ENCODE measurements at places on chromosomes 3 and 15.

DNA sequence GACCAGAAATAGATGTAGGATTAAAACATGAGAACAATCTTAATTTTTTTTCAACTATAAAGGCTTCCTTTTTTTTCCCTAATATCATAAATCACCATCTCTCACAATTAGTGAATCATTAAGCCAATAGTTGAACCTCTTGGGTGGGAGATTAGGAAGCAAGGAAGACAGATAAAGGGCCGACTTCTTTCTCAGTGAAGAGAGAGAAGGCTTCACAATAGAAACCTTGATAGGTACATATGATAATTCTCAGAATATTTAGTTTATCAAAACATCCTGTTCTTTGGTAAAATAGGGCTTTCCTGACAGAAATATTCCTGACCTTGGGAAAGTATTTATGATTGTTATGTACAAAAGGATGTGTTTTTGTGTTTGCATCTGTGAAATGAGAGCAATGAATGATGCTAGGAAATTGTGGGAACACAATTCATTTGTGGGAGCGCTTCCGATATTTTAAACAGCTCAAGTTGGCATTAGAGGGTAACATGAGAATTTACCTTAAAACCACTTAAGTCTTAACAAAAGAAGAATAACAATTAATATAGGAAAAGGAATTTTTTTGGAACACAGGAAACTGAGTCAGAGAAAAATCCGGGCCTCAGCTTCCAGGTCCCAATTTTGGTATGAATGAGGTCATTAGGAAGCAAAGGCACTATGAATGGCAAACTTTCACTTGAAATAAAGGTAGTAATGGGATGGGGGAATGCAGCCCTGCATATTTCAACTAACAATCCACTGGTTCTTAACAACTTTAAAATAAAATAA is 263.2 kb upstream of the TGFBR2 start:
- no peak for DNase-seq

DNA sequence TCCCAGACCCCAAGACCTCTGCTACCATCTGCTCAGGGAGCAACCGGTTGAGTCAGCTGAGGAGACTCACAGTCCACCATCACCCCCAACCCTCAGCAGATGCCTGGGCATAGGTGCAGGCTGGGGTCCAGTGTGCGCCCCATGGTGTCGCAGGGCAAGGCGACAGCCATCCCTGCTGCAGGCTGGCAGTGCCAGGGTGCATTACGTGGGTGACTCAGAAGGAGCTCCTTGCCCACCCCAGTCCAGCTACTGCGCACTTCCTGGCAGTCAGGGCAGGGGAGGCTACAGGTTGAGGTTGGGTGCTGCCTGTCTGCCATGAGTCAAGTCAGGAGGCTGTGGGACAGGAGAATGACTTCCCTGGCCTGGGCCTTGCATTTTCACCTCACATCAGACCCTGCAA is 33.5 kb downstream of the RASGRF1 start:
- no peak for DNase-seq

DNA sequence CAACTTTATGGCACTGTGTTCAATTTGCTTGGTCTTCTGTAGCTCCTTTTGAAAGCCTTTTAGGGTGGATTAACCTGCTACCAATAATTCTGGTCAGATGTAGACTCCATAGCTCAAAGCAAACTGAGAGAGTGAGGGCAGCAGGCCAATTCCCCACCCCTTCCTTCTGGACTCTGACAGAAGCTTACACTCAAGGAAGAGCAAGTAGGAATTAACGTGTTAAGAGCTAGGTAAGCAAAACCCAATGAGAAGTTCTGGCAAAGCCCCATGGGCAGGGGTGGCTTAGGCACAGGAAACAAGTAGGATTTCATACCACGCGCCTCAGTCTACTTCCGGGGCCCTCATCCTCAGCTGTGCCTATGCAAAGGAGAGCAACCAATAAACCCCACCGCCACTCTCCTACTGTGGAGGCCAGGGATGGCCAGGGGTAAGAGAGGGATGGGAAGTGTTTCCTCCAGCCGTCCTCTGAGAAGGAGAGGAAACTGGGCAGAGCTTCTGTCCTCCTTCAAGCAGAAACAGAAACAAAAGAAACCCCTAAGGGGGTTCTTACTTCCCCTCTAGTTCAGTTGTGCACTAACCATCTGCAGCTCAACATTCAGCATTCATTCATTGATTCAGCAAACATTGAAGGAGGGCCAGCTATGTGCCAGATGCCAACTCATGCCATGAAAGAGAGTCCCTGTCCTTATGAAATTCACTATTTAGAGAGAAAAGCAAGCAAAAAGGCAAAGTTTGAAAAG is 12.6 kb downstream of the CCR5 start:
- DNase-seq, result no peak

- no peak for DNase-seq
These were observed 1.7 kb upstream of the PSTPIP1 start for GRCh38 chr15:76993114-76993725.

Measured in heart left ventricle (tissue), 16 donors.